ENCODE measurements at places on chromosomes 11 and 22. TPM values are rescaled to one million over a fixed set of nuclear protein-coding genes. Genes with fewer than 3 reads are reported as not detected.

The FGF19 gene
- not detected for total RNA-seq

The CRYAB gene
- not detected for total RNA-seq

The B4GALNT4 gene
- total RNA-seq = 5.2 TPM

The ZBED4 gene
- 13.1 TPM for total RNA-seq

- no peaks in the 10 kb centered on the region for H3K4me1 ChIP-seq
- no peak for DNase-seq
- no peak overlapping the region for H3K4me3 ChIP-seq
- no peaks in the 10 kb centered on the region for H3K27me3 ChIP-seq
- H3K27ac ChIP-seq = no peak overlapping the region
- no peaks in the 10 kb centered on the region for H3K36me3 ChIP-seq
These were observed 375.4 kb downstream of the DDX10 start for GRCh38 chr11:109040303-109040702.

GRCh38 chr11:2721210-2721916 is 21.6 kb upstream of the KCNQ1OT1 start:
- no peaks in the 10 kb centered on the region for H3K36me3 ChIP-seq
- H3K27ac ChIP-seq = no peak overlapping the region
- no peaks in the 10 kb centered on the region for H3K27me3 ChIP-seq

- H3K27ac ChIP-seq = no peak overlapping the region
- DNase-seq = no peak
- no peaks in the 10 kb centered on the region for H3K27me3 ChIP-seq
- no peaks in the 10 kb centered on the region for H3K4me1 ChIP-seq
These were observed 8.5 kb upstream of the CREBZF start for GRCh38 chr11:85673393-85673792.

- DNase-seq = no peak
- H3K27ac ChIP-seq = peak overlapping the region; percentile 96
- H3K4me3 ChIP-seq = peak overlapping the region; percentile 87
- H3K4me1 ChIP-seq = peaks cover 53% of the 10 kb centered on the region
- peaks cover 35% of the 10 kb centered on the region for H3K36me3 ChIP-seq
These were observed 712 bp downstream of the IL2RB start for GRCh38 chr22:37148742-37149665.

- DNase-seq = peak; percentile 79
- peak overlapping the region; percentile 88 for H3K27ac ChIP-seq
- peaks cover 23% of the 10 kb centered on the region for H3K4me1 ChIP-seq
- no peaks in the 10 kb centered on the region for H3K27me3 ChIP-seq
- peaks cover 5% of the 10 kb centered on the region for H3K36me3 ChIP-seq
- H3K4me3 ChIP-seq = no peak overlapping the region
These were observed 9.9 kb upstream of the MICALL1 start for GRCh38 chr22:37896181-37896592.

DNA sequence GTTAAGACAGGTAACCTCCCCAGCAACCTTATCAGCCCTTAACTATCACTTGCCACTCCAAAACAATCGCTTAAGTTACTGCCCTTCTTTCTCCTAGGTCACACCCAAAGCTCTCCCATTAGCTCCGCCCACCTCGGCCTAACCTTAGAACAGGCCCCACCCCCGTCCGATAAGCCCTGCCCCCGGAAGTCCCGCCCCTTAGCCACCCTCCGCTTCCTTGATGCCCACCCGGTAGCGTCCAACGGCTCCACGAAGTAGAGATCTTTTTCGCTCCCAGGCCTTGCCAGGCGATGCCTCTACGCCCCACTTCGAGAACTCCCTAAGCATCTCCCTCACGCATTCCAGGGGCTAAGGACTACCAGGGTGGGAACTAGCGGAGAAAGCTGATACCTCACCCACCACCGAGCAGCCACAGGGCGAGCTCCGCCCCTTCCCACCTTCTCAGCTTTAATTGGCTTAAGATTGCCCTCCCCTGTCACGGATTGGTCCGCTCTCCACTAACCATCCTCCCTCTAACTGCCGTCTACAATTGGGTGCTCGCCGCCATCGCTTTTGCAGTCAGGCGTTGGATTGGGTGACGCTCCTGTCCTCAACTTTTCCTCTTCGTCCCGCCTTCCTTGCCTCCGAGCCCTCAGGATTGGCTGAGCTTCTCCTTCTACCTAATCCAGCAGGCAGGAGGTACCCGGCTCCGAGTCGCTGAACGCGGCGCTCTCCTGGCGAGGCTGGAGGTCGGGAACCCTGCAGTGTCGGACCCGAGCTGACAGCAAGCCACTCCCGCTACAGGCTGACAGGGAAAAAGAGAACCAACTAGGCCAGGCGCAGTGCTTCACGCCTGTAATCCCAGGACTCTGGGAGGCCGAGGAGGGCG is at the start of gene ZBTB3:
Gene ZBTB3, minus strand, starts transcription at position 425 of the 868 bp plus-strand sequence. CDS start 496 bp downstream, outside the sequence.
- DNase-seq = peak; percentile 99
- H3K27ac ChIP-seq = peak within 1 kb of the TSS; percentile 96
- H3K4me1 ChIP-seq = peaks cover 34% of the 10 kb centered on the region
- H3K4me3 ChIP-seq = peak within 1 kb of the TSS; percentile 98
- H3K27me3 ChIP-seq = no peaks in the 10 kb centered on the region

GRCh38 chr11:56849250-56849649 is 100.8 kb upstream of the OR9G4 start:
- no peak overlapping the region for H3K4me3 ChIP-seq
- DNase-seq = no peak
- H3K4me1 ChIP-seq = no peaks in the 10 kb centered on the region
- no peaks in the 10 kb centered on the region for H3K27me3 ChIP-seq

DNA sequence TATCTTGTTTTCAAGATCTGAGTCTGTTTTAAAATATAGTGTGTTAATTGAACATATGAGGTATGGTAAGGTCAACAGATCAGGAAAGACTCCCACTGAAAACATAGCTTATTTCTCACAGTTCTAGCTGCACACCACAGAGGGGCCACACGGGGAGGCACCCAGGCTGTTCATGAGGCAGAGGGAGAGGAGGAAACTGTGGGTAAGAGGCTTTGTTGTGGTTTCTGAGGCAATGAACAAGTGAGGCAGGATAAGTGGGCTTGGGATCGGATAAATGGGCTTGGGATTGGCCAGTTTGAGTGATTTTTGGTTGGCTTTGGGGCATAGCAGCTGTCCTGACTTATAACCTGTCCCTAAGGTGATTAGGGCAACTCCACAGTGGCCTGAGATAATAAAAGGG is 242.1 kb downstream of the LUZP2 start:
- DNase-seq = no peak
- no peak overlapping the region for H3K27ac ChIP-seq
- H3K4me3 ChIP-seq = no peak overlapping the region
- no peaks in the 10 kb centered on the region for H3K4me1 ChIP-seq

DNA sequence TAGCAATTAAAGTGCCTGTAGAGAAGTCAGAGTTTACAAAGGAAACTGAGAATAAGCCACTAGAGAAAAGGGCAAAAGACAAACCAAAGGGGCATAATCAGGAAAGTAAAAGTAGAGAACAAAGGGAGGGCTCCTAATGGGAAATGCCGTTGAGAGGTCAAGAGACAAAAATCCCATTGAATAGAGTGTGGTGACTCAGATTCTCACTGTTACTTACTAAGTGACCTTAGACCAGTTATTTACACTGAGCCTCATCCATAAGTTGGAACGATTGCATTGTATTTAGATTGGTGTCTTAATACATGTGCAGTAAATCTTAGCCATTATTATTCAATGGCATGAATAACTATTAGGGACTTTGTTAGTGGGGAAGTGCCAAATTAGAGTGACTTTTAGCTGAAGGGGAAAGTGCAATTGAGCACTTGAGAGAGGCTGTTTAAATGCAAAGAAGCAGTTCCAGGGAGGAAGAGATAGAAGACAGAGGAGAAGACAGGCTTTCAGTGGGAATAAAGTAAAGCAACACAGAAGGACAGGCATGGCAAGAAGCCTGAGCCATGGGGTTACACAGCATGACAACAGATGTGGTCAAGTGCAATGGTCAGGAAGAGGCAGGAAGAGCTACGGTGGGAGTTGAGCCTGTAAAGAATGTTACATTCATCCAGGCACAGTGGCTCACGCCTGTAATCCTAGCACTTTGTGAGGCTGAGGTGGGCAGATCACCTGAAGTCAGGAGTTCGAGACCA is 82.6 kb downstream of the UBASH3B start:
- H3K27me3 ChIP-seq = peaks cover 2% of the 10 kb centered on the region
- no peak overlapping the region for H3K27ac ChIP-seq
- peaks cover 24% of the 10 kb centered on the region for H3K4me1 ChIP-seq
- no peak for DNase-seq

- H3K4me1 ChIP-seq = peaks cover 3% of the 10 kb centered on the region
- H3K27ac ChIP-seq = no peak overlapping the region
- H3K4me3 ChIP-seq = no peak overlapping the region
- H3K27me3 ChIP-seq = peaks cover 5% of the 10 kb centered on the region
- no peak for DNase-seq
These were observed 22.7 kb downstream of the IFT27 start for GRCh38 chr22:36753120-36753802.

- peaks cover 19% of the 10 kb centered on the region for H3K4me1 ChIP-seq
- no peaks in the 10 kb centered on the region for H3K27me3 ChIP-seq
- no peak overlapping the region for H3K4me3 ChIP-seq
- H3K36me3 ChIP-seq = peaks cover 26% of the 10 kb centered on the region
- no peak overlapping the region for H3K27ac ChIP-seq
These were observed 42.0 kb downstream of the ALG9 start for GRCh38 chr11:111829185-111829968.

GRCh38 chr11:96049426-96049825 is 125.5 kb upstream of the MTMR2 start:
- peaks cover 27% of the 10 kb centered on the region for H3K36me3 ChIP-seq
- no peak for DNase-seq
- H3K4me1 ChIP-seq = peaks cover 71% of the 10 kb centered on the region
- no peak overlapping the region for H3K4me3 ChIP-seq
- H3K27me3 ChIP-seq = no peaks in the 10 kb centered on the region

GRCh38 chr11:83042964-83043711 is 28.6 kb downstream of the RAB30 start:
- H3K4me1 ChIP-seq = peaks cover 35% of the 10 kb centered on the region
- no peak overlapping the region for H3K27ac ChIP-seq
- H3K27me3 ChIP-seq = no peaks in the 10 kb centered on the region
- H3K4me3 ChIP-seq = no peak overlapping the region
- peaks cover 6% of the 10 kb centered on the region for H3K36me3 ChIP-seq

DNA sequence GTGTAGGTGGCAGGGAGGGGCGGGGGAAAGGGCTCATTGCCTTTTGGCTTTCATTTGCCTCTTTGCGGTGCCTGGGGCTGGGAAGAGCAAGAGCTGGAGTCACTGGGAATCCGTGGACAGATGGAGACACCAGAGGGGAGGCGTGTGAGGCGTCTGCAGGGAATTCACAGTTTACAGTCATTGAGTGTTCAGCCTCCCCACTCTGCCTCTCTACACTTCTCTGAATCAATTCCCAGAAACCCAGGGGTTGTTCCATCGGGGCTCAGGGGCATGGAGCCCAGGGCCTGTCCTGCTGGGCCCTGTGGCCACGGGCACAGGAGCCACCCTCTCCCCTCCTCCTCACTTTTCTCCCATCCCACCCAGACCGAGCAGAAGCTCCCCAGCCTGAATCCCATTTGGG is 160.5 kb upstream of the NAV2 start:
- H3K27ac ChIP-seq = no peak overlapping the region
- no peak for DNase-seq
- peaks cover 5% of the 10 kb centered on the region for H3K27me3 ChIP-seq
- H3K4me3 ChIP-seq = no peak overlapping the region
- no peaks in the 10 kb centered on the region for H3K36me3 ChIP-seq

DNA sequence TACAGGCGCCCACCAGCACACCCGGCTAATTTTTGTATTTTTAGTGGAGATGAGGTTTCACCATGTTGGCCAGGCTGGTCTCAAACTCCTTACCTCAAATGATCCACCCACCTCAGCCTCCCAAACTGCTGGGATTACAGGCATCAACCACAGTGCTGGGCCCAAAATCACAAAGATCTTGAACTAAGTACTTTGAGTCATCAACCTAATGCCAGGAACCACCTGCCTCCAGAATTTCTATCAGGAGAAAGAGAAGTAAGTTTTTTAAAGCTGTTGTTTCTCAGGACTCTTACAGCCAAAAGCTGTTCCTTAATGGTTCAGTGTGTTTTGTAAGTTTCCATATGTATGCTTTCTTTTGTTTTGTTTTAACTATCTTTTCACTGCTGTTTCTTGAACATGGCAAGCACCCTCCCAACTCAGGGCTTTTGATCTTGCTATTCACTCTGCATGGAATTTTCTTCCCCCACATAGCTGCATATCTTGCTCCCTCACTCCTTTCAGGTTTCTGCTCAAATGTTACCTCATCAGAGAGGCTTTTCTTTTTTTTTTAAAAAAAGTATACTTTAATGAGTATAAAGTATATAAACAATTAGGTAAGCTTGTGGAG is 6.0 kb upstream of the PAK1 start:
- no peak overlapping the region for H3K27ac ChIP-seq
- no peak overlapping the region for H3K4me3 ChIP-seq
- H3K36me3 ChIP-seq = no peaks in the 10 kb centered on the region
- no peaks in the 10 kb centered on the region for H3K27me3 ChIP-seq
- DNase-seq = no peak
- H3K4me1 ChIP-seq = no peaks in the 10 kb centered on the region
